ENCODE measurements at places on chromosomes 1 and 21.

DNA sequence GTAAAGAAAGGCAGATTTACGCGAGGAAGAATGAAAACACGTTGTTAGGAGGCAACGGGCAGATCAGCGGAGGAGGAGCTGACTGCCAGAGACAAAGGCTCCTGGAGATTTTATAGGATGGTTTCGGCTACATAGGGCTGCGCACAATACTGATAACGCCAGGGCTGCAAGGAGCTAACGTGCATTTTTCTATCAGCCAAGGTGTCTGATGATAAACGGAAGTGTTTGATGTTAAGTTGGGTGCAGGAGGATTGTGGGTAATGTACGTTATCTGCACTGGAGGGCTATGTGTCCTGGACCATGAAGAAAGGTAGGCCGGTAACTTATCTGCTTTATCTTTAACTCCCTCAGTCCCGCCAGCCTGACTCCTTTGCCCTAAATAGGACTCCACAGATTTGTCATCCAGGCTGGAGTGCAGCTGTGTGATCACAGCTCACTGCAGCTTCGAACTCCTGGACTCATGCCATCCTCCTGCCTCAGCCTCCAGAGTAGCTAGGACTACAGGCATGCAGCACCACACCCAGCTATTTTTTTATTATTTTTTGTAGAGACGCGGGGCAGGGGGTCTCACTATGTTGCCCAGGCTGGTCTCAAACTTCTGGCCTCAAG, 29.6 kb downstream of the SETD4 start:
- no peak for DNase-seq

DNA sequence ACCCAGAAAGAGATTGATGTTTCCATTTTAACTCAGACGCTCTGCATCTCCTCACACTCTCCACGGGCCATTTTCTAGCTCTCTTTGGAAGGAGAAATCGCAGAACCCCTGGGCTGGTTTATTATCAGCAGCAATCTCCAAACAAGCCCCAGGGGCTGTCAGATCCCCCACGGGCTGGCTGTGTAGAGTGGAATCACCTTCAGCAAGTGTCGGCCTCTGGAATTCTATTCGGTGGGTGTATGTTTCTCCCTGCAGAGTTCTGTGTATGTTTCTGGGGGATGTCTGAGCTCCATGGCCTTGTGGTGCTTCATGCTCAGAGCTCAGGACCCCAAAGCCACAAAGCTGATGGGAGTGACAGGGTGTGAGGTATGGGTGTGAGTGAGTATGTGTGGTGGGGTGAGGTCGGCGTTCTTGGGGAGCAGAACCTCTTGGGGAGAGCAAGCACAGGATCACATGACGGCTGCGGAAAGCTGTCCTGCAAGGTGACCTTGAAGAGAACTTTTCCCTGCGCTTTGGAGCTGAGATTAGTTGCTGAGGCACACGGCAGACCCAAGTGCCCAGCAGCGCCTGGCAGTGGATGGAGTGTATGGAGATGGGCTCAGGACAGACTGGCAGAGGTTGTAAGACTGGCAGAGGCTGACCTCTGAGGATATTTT, 489 bp downstream of the ACOT11 start:
- DNase-seq, result no peak

- no peak for DNase-seq
Measured at GRCh38 chr1:102886638-102887037, 221.7 kb downstream of the COL11A1 start.

GRCh38 chr1:93668121-93668520, 13.5 kb downstream of the BCAR3 start:
- no peak for DNase-seq

- peak; percentile 4 for DNase-seq
Measured at GRCh38 chr1:177448036-177448615, 277.4 kb downstream of the BRINP2 start.

GRCh38 chr1:98330224-98330623, 331.3 kb upstream of the SNX7 start:
- DNase-seq, result no peak

DNA sequence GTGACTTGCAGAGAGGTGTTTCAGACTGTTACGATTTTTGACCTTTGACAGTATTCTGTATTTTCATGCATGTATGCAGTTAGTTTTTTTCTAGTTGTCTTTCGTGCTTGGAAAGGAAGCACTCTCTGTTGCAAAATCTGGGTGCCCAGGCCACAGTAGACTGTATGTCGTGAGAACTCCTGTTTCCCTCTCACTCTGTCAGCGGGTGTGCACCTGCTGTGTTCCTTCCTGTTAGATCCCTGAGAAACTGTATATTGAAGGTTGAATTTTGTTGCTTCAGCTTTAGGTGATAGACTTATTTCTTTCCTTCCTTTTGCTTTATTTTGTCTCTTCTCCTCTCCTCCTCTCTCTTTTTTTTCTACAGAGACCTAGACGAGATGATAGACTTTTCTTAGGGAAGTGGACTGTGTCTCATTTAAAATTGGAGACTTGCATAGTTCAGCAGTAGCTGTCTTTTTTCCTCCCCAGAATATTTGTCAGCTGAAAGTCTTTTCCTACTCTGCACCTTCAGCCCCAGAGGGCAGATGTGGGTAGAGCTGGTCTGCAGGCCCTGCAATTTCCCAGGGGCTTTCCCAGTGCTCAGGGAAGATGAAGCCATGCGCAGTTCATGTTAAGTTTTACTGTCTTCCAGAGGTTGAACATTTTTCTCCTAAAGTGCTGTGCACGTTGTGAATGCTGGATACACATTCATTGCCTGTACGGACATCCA, 1.4 kb downstream of the TRAPPC10 start:
- DNase-seq, result no peak

- DNase-seq, result no peak
Measured at GRCh38 chr1:211734359-211734758, 58.9 kb upstream of the NEK2 start.

GRCh38 chr1:180343921-180344769, 114.1 kb downstream of the LHX4 start:
- no peak for DNase-seq

DNA sequence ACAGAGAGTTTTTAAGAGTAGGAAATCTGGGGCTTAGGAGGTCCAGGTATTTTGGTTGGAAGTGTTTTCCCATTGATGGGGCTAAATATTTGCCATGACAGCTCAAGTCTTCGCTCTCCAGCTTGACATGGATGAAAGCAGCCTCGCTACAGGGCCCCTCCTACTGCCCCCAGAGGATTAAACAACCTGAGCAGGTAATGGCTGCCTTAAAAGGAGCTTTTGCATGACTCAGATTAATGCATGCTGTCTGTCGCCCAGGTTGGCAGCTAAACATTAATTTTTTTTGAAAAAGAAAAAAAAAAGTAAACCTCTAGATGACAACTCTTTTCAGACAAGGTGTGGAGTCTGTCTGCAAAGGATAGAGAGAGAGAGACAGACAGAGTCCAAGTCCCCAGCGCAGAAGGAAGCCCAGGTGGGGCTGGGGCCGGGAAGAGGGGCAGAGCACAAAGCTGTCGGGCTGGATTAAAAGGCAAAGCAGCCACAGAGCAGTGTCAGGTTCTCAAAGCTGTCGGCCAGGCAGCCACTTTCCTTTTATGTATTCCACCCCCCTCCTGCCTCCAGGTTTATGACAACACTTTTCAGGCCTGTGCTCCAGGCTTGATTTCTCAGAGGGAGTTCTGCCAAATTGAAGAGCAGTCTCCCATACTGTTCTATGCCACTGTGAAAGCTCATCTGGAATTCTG, 127.9 kb downstream of the CLIC6 start:
- no peak for DNase-seq

DNA sequence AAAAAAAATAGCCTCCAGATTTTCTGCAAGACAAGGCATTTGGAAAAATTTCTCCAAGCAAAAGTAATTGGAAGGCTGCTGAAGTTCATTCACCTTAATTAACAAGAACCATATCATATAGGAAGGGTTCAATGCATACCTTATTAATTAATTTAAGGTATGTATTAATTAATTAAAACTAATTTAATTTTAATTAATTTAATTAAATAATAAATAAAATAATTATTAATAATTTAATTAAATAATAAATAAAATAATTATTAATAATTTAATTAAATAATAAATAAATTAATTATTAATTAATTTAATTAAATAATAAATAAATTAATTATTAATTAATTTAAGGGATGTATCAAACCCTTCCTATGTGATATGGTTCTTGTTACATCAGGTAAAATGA, 7.9 kb downstream of the OR2L13 start:
- no peak for DNase-seq

DNA sequence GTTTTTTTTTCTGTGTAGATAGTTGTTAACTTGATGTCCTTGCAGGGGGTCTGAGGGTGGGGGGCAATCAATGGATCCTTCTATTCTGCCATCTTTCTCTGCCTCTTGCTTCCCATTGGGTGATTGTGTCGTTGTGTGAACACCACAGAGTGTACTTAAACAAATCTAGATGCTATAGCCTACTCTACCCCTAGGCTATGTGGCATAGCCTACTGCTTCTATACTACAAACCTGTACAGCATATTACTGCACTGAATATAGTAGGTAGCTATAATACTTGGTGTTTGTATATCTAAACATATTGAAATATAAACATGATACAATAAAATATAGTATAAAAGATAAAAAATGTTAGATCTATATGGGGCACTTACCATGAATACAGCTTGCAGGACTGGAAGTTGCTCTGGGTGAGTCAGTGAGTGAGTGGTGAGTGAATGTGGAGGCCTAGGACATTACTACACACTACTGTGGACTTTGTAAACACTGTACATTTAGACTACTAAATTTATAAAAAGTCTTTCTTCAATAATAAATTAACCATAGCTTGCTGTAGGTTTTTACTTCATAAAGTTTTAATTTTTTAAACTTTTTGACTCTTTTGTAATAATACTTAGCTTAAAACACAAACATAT, 105.4 kb downstream of the CENPF start:
- no peak for DNase-seq

- DNase-seq, result no peak
Measured at GRCh38 chr1:42163114-42163513, 1.4 kb downstream of the GUCA2A start.

DNA sequence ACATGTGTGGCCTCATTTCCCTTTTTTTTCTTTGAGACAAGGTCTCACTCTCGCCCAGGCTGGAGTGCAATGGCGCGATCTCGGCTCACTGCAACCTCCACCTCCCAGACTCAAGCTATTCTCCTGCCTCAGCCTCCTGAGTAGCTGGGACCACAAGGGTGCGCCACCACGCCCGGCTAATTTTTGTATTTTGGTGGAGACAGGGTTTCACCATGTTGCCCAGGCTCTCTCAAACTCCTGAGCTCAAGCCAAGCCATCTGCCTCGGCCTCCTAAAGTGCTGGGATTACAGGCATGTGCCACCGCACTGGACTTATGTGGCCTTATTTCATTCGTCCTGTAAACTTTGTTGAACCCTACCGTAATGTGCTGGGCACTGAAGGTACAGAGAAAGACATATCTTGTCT, 569 bp upstream of the WARS2 start:
- peak; percentile 19 for DNase-seq

- DNase-seq, result no peak
Measured at GRCh38 chr21:15850645-15851044, 120.9 kb downstream of the USP25 start.

- no peak for DNase-seq
Measured at GRCh38 chr1:154729031-154729442, 121.1 kb upstream of the ADAR start.

- DNase-seq, result no peak
Measured at GRCh38 chr1:53693773-53694717, 44.9 kb downstream of the GLIS1 start.

DNA sequence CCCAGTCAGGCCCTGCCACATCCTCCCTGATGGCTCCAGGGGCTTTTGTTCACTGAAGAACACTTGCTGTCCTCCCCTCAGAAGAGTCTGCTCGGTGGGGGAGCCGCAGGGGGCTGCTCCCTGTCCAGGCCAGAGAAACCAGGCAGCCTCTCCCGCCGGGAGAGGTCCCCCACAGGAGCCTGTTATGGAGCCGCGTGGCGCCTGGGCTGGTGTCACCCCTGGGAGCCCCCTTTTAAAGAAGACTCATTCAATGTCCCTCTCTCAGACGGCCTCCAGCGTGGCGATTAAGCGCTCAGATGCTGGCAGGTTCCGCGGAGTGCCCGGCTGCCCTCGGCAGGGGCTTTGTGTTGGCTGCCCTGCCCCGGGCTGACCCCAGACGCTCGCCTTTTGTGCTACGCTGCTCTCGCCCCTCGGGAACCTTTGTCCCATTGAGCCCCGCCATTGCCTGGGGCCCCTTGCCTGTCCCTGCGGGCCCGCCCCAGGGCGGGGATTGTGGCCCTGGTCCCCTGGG, 43.1 kb downstream of the SKI start:
- peak; percentile 96 for DNase-seq

DNA sequence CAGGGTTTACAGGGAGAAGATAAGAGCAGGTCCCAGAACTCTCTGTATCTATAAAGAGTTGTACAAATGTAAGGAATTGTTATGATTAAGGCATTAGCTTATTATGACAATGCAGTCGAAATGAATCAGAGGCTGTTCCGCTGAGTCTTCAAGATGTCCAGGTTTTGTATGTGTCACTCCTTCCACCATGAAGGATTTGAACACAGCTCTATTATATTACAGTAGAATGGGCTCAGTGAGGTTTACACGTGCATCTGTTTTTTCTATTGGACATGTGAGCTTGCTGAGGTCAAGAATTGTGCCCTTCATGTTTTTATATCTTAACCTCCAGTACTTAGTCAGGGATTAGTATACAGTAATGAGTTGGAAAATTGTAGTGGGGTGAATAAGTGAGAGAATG, 86.3 kb downstream of the MPZL1 start:
- no peak for DNase-seq

- no peak for DNase-seq
Measured at GRCh38 chr1:94118013-94118412, 2.9 kb downstream of the ABCA4 start.

GRCh38 chr1:205944525-205944924, 1.3 kb upstream of the SLC26A9 start:
- no peak for DNase-seq

GRCh38 chr1:177142791-177143271, 21.7 kb downstream of the ASTN1 start:
- no peak for DNase-seq

GRCh38 chr1:160256396-160257046, 5.8 kb downstream of the DCAF8 start:
- no peak for DNase-seq

- no peak for DNase-seq
Measured at GRCh38 chr1:15718199-15718601, 17.9 kb upstream of the SLC25A34 start.

GRCh38 chr1:5847013-5847659, 145.1 kb downstream of the NPHP4 start:
- DNase-seq, result peak; percentile 90

- DNase-seq, result no peak
Measured at GRCh38 chr1:45840704-45841103, 37.3 kb downstream of the MAST2 start.

GRCh38 chr1:170310014-170310405, 164.3 kb downstream of the NTMT2 start:
- no peak for DNase-seq

- DNase-seq, result no peak
Measured at GRCh38 chr1:84704872-84705417, 14.7 kb upstream of the SSX2IP start.

GRCh38 chr21:42495765-42496119, 282 bp downstream of the RSPH1 start:
- DNase-seq, result no peak

DNA sequence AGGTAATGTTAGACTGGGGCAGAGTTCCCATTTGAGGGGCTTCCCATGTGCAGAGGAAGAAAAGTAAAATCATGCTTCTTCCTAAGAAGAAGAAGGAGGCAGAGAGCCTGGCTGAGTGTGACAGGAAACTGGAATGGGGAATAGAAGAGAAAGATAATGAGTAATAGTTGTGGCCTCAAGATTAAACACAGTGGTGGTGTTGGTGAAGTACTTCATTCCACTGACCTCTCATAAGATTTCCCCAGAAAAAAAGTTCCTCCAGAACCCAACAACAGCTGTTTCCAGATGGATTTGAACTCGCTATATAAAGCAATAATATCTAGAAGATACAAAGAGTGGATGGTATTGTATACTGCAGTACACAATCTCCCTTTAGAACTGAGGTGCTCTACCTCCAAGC, 13.0 kb downstream of the RGS1 start:
- DNase-seq, result no peak

Data from neural progenitor cell (in vitro differentiated cells).